ENCODE measurements at places on chromosomes 1 and 21. TPM values are rescaled to one million over a fixed set of nuclear protein-coding genes. Genes with fewer than 3 reads are reported as not detected.

The THEM5 gene
- total RNA-seq, result not detected

The DCDC2B gene
- not detected for total RNA-seq

The OR2T11 gene
- total RNA-seq, result not detected

The NUP210L gene
- 0.07 TPM for total RNA-seq

The CRYBG2 gene
- total RNA-seq, result 0.98 TPM

The TGFB2 gene
- total RNA-seq, result not detected

The PFKL gene
- 156 TPM for total RNA-seq

The OR4F16 gene
- total RNA-seq, result not detected

The OR2T29 gene
- total RNA-seq, result not detected

The RGSL1 gene
- total RNA-seq, result not detected

The TSSK3 gene
- 1.1 TPM for total RNA-seq

The ID3 gene
- 24.7 TPM for total RNA-seq

The RYR2 gene
- total RNA-seq, result 8.8 TPM

The ADAM30 gene
- total RNA-seq, result not detected

The NR1I3 gene
- total RNA-seq, result not detected

The PTGFR gene
- not detected for total RNA-seq

The TRMT13 gene
- 20.2 TPM for total RNA-seq

The ATAD3B gene
- total RNA-seq, result 68.0 TPM

The C1orf167 gene
- not detected for total RNA-seq

Data from activated T-helper 2 cell treated with anti-CD3 and anti-CD28 coated beads, Interferon-gamma antibody, Interleukin-2, Interleukin-4, amounts not matched to agents 10 μg/mL and 5 μg/mL and 100 μg/mL, durations not matched to agents 14 hours and 24 hours and 36 hours (primary cell).